RWPE2 (cell line): ENCODE measurements at places on chromosomes 3 and 15.

GRCh38 chr15:51054535-51054934 lies 40.2 kb downstream of the TNFAIP8L3 start:
- no peak for DNase-seq

DNA sequence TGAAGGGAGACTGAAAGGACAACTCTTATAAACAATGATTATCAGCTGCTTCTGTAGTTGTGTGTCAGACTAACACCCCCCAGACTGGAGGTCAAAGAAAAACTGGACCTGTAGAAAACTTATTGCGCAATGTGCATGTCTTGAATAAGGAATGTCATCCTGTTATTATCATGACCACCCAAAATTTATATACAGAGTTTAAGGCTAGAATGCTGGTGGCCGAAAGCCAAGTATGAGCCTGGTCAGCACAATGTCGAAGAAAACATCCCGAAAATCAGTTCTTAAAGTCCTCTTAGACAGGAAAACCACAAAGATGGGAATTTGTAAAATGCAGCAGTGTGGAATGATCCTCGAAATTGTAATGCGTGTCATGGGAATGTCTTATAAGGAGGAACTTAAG lies 29.3 kb downstream of the RFTN1 start:
- DNase-seq = no peak

DNA sequence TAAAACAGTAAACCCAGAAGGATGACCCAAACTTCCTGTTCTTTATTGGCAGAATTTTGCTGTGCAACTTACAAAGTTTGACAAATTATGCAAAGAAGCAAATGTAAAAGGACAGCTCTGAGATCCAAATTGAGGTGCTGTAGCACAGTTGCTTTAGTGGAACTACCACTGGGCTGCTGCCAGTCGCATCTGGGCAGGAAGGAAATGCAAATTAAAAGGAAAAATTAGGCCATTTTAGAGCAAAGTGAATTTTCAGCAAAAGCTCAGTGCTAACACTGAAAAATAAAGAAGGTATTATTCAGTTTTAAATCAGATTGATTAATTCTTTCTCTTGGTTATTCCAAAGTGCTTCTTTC lies 104.5 kb downstream of the ZMAT3 start:
- DNase-seq = no peak

- peak; percentile 66 for DNase-seq
These were observed 145.9 kb downstream of the OR4M2 start for GRCh38 chr15:22226034-22226790.

DNA sequence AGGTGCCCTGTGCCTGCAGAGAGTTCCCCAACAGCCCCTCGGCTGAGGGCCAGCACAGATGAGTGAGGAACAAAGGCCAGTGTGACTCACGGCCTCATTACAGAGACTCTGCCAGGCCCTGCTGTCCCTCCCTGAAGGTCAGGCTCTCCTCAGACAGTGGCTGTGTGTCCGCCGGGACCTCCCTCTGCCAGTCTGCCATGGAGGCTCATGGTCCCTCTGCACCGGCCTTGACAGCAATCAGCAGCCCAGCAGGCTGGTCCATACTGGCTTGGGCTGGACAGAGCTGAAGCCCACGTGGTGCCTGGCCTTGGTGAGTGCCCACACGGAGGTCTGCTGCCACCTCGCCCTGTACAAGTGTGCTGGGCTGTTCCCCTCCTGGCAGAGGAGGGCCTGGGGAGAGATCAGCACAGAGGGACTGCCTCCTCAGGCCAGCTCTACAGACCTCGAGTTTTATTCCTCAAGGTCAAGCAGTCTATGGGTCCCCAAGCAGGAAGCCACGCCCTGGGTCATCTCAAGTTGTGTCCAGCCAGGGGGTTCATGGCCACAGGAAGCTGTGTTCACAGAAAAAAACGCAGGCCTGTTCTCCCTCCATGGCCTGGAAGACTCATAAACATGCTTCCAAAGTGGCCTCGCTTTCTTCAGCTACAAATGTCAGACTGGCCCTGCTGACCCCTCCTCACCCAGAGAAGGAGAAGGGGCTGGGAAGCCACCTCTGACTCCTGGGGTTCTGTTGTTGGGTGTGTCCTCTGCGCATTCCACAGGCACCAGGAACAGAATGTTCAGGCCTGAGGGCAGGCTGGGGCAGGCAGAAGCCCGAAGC lies 27.0 kb downstream of the SLC41A3 start:
- DNase-seq = no peak

- DNase-seq = no peak
These were observed 46.8 kb downstream of the THRB start for GRCh38 chr3:24447836-24448235.

DNA sequence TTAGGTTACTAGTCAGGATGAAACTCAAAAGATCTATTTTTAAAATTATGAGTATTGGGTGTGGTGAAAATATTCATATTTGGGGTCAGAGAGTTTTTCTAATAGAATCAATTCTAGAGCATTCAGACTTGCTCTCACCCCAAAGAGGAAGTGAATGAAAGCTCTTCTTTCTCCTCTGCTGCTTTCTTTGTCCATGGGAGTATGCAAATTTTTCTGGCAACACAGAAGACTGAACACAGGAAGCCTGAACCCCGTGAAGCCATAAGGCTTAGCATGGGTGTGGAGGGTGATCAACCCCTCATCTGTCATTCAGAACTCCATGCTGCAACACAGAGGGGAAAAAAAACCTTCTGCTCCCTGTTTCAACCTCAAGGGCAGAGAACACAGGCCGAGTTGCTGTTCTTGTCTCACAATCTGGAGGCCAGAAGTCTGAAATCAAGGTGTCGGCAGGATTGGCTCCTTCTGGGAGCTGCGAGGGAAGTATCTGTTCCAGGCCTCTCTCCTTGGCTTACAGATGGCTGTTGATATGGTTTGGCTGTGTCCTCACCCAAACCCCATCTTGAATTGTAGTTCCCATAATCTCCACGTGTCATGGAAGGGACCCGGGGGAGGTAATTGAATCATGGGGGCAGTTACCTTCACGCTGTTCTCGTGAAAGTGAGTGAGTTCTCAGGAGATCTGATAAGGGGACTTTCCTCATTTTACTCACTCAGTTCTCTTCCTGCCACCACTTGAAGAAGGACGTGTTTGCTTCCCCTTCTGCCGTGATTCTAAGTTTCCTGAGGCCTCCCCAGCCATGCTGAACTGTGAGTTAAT lies 33.7 kb upstream of the CD47 start:
- no peak for DNase-seq

DNA sequence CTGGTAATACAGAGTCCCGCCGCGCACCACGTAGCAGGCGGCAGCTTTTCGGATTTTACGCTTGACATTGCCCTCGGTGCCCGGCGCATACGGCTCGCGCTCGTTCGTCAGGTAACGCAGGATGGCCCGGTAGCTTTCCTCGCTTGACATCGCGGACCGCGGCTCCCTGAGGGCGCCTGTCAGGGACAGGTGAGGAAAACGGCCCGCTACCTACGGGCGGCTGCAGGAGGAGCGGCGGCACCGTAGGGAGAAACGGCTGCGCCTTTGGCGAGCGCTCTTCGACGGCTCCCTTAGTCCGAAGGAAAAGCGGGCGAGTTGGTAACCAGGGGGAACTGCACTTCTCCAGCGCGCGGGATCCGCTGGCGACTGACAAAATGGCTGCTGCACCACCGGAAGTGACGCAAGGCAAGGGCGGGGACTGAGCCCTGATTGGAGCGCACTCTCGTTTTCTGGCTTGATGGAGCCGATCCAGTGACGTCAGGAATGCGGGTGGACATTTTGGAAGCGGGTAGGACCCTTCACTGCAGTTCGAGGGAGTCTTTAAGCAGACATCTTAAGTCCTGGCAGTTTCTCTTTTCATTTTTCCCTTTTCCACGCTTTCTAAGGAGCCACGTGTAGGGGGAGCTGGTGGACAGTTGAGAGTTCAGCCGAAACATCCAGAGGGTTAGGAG lies at the start of gene ZBTB11:
TSS of gene ZBTB11 (minus strand) at position 368 of the 671 bp plus-strand sequence. CDS start at position 150, 218 bp downstream.
- peak; percentile 98 for DNase-seq

GRCh38 chr15:91853948-91854638 lies 585 bp downstream of the SLCO3A1 start:
- no peak for DNase-seq

GRCh38 chr15:57439128-57440027 lies 63.1 kb downstream of the CGNL1 start:
- DNase-seq = no peak

GRCh38 chr3:132378846-132379245 lies 38.5 kb upstream of the DNAJC13 start:
- DNase-seq = no peak

DNA sequence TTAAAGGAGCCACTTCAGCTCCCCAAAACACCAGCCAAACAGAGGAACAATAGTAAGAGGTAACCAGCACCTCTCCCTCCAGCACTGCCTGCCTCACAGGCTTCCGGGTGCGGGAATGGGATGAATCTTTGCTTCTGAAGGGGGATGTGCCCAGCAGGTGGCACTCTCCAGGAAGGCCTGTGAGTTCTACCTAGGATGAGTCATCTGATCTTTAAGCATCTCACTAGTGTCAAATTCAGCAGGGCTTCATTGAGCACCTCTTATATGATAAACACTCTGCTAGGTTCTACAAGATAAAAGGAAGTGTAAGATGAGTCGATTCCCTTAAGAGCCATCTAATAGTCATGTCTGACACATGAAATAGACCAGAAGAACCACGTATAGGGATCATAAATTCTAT lies 237.4 kb upstream of the UMPS start:
- peak; percentile 61 for DNase-seq

- DNase-seq = no peak
These were observed 20.3 kb downstream of the LRCH3 start for GRCh38 chr3:197811343-197811742.

DNA sequence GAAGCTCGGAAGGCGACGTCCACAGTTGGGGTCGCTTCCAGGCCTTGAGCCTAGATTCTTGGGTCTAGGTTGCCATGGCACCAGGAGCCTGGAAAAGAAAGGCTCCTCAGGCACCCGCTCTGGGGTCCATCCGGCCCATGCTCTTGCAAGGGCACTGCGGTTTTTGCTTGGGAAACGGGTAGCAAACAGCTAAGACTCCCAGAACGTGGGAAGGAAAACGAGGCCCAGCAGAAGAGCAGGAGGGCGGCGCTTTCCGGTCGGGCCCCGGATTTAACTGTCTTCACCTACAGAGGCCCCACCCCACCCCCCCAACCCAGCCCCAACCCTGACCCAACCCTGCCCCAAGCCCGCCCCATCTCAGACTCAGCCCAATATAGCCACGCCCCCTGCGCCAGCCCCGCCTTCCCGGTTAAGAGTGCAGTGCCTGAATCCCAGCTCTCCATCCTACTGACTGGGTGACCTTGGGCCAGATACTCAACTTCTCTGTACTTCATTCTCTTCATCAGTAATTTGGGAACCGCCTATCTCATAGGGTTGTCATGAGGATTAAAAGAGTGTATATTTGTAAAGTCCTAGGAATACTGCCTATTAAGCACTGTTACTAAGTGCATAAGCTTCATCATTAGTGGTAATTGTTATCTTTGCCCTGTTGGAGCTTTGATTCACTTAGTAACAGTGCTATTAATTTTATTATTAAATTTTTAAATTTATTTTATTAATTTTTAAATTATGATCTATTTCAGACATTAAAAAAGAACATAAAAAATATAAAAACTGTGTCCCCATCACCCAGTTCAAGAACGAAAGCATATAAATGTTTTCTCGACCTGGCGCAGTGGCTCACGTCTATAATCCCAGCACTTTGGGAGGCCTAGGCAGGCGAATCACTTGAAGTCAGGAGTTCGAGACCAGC lies 28.4 kb upstream of the SMAD6 start:
- no peak for DNase-seq

DNA sequence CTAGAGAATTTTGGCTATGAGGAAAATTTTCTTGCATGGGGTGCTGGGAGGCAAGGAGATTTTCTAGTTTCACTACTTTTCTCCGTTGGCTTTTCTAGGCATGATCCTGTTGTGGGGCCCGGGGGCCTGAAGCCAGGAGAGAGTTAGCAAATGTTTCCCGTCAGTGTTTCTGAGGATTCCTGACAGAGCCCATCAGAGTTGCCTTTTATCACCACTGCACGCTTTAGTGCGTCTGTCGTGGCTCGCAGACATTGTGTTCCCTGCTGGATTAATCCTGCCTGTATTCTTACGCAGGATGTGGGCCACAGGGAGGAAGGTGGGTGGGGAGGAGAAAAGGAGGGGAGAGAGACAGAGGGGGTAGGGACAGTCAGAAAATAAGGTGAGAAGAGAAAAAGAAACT lies 18.1 kb upstream of the BOC start:
- no peak for DNase-seq

DNA sequence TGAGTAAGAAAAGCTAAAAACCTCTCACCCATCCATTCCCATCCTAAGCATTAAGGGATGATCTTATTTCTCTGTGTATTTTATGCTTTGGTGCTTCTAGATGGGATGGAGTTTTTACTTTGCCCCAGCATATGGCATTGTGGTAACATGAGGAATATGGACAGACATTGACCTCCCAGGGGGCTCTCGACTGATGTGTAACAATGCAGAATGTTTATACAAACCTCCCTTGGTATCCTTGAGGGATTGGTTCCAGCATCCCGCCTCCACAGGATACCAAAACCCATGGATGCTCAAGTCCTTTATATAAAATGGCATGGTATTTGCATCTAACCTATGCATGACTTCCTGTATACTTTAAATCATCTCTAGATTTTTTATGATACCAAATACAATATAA lies 21.6 kb downstream of the PDIA5 start:
- no peak for DNase-seq

GRCh38 chr3:30954426-30954825 lies 60.0 kb upstream of the GADL1 start:
- no peak for DNase-seq

DNA sequence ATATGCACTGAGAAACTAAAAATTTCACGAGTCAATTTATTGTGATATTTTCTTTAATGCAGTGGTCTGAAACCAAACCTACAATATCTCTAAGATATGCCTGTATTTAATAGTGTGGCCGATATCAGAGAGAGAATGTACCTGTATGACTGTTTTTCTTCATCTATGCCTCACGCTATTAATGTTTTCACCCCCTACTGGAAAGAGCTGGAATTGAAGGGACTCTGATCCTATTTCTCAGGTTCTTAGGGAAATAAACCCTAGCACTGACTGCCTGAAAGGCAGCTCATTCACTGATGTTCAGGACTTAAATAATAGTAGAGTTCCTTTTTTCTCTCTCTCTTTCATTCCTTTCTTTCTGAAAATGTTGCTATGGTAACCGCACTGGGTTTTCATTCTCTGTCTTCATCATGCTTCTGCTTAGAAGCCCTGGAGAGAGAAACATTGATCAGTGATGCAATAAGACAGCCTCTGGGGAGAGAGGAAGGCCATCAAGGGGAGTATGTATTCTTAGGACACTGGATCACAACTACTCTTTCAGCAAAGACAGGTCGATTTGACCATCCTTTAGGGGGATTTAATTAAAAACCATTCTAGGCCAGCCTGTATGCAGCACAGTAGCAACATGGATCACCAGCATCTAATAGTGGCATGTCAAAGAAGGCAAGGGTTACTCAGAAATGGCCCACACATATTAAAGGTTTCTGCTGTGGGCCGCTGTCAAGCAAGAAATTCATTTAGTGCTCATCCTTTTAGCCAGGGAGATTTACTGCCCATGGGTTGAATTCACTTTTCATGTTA lies 1135.7 kb downstream of the IGSF11 start:
- no peak for DNase-seq

- no peak for DNase-seq
These were observed 31.0 kb downstream of the ALDH1L1 start for GRCh38 chr3:126149256-126149902.
